ENCODE measurements at places on chromosomes 5 and 9.

DNA sequence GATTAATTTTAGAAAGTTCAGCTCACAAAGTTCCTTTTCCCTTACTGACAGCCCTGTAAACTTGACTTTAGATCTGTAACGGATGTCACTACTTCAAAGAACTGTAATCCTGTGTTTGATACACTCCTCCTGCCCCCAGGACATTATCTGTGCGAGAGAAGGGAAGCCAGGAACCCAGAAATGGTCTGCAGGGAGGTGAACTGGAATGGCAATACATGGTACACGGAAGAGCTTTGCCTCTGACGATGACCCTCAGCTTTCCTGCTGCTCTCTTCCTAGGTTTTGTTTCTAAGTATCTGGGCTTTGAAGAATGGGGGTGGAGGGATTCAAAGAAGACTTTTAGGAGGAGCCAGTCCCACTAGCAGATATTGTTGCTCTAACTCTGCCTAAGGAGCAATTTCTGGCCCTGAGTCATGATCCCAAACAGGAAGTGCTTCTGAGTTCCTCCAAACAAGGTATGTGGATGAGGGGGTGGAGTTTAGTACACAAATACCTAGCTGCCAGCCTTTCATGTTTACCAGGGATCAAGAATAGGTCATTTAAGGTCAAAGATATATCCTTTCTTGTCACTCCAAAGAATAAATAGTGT, 43.4 kb upstream of the TMC1 start:
- DNase-seq: peak; percentile 86

DNA sequence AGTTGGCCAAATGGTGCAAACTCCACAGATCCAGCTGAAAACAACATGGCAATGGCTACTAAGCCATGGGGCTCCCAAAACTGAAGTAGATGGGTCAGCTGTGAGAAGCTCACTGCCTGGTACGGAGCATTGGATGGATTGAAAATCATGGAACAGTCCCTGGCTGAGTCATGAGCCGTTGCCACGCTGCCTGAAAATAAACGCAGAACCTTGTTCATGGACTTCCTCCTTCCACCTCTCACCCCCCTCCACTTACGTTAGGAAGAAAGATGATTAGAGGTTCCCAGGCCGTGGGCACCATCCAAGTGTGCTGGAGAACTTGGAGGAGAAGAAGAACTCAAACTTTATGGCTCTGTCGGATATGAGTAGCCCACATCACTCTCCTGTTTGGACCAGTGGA, 6.8 kb upstream of the DIPK1B start:
- DNase-seq: no peak

DNA sequence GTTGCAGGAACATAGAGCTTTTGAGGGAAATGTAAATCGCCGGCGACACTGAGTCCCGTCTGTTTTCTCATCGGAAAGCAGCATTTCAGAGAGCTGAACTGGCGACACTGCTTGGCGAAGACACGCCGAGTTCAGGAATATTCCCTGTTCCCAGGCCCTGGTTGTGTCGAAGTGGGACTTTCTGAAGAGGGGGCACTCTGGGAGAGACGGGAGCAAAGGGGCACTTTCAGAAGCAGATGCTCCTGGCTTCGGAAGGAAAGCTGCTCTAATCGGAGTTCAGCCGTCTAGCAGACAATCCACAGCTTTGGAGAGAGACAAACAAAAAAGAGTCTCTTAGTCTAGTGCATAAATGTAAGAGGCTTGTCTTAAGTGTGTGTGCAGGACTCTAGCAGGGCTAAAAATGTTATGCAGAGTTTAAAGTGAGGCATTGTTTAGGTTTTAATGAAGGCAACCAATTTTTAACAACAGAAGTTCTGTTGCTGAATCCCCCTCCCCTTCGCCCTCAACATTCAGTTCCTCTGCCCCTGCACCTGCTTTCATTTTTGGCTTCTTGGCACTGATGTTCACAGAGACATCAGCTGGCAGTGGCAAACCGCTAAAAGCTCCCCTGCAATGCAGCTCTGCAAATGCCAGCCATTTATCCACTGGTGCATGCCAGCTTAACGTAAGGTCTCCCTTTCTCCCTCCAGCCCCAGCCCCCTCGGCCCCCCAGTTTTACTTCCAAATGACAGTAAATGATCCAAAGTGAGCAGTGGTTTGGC, 289.5 kb upstream of the MPDZ start:
- no peak for DNase-seq

DNA sequence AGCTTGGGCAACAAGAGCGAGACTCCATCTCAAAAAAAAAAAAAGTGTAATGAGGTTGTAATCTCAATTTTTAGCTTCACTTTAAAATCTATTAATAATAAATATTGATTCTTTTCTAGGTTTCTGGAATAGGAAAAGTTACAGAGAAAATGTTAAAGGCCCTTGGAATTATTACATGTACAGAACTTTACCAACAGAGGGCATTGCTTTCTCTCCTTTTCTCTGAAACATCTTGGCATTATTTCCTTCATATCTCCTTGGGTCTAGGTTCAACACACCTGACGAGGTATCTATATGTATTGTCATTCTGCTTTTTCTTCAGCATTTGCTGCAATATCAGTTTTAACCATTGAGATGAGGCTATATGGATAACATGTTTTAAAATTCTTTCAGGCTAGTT, 26.6 kb upstream of the ANKDD1B start:
- DNase-seq: no peak

DNA sequence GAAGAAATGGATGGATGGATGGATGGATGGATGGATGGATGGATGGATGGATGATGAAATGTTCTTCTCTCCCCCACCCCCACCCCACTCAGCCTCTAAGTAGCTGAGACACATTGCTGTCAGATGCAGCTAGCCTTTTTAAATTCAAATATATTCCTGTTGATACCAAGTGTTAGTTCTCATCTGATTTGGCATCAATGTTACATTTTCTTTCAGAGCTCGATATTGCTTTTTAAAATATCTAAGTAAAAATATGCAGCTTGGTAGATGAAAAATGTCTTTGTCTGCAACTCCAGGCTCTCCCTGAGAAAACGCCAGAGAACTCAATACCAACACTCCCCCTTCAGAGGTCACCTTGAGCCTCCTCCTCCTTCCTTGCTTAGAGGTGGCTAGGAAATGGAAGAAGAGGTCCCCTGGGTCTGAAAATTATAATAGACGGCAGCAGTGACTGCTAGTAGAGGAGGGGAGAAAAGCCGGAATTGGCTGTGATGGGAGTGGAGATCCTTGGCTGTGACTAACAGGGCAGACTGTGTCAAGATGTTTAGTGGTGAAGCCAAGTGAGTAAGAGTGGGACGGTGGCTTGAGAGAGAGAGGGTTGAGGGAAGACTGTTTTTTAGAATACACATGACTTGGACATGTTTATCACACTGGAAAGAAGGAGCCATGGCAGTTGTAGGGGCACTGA, 156.0 kb downstream of the ZNF462 start:
- peak; percentile 76 for DNase-seq

- DNase-seq: no peak
Observed at GRCh38 chr9:116202219-116202912, 48.8 kb downstream of the PAPPA start.

- peak; percentile 60 for DNase-seq
Observed at GRCh38 chr5:84239494-84239893, 145.2 kb downstream of the EDIL3 start.

GRCh38 chr9:136249877-136250559, 4.4 kb upstream of the QSOX2 start:
- DNase-seq: no peak

GRCh38 chr9:1001838-1002237, 25.4 kb downstream of the DMRT3 start:
- peak; percentile 5 for DNase-seq

All from EL (cell line).